ENCODE measurements at places on chromosomes 4 and X.

GRCh38 chr4:89009115-89009514 is 47.9 kb downstream of the FAM13A start:
- DNase-seq, result no peak

DNA sequence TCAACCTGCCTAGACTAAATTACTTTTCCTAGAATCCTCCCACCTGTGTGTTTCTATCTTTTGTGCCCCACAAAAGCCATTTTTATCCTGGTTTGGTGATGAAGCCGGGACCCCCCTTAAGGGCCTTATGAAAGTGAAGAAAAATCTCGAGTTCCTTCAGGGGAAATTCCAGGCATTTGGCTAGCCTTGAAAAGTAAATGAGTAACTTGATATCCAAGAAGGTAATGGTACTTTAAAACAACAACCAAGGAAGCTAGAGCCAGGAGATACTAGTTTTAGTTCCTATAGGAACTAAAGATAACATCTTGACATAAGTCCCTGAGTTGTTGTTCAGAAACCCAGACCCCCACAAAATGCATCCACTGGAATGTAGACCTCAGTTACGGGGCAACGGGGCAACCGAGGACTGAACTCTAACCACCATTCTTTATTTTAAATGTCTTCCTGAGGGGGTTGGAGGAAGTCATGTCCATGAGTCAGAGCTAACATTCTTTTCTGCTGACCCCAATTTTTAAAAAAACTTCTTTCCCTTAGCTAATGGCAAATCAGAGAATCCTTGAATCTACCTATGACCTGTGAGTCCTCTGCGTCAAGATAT is 73.9 kb downstream of the VCX3A start:
- DNase-seq, result no peak

DNA sequence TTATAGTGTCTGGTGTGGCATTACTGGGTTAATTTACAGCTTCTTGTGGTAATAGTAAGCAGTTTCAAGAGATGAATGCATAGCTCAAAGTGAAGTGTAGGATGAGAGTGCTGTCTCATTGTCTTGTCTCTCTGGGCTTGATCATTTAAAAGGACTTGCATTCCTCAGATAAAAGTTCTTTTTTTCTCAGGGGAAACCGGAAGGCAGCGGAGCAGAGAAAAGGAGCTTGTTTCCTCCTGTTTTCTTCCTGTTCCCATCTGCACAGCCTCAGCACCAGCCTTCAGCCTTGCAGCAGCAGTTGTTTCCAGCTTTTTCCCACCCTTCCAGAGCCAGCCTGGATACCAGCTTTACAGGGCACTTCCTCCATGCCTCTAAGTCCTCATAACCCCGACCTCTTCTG is 61.4 kb upstream of the LGI2 start:
- DNase-seq, result no peak

DNA sequence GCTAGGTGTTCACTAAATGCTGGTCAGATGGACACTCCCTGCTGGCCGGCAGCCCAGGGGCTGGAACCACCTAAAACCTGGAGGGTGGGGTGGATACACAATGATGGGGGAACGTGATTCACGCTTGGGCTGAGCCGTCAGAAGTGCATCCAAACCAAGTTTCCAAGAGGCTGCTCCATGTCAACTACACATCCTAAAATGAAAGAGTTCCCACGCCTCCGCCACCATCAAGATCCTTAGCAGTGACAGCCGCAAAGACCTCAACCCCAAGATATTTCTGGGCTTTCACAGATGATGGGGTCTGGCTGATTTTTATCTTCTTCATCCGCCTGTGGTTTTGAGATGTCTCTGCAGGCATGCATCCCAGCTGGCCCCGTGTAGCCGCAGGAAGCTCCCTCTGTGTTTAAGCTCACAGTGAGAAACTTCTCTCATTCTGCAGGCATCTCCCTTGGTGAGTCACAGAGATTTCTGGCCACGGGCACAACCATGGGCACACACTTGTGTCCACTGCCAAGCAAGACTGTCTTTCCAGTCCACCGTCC is 84.4 kb downstream of the HTRA3 start:
- DNase-seq, result no peak

- DNase-seq, result no peak
Measured at GRCh38 chrX:12934850-12935249, 28.4 kb downstream of the TLR8 start.

GRCh38 chr4:21490682-21491081 is 457.9 kb downstream of the KCNIP4 start:
- DNase-seq, result no peak

GRCh38 chr4:172662113-172662512 is 506.5 kb upstream of the GALNT7 start:
- DNase-seq, result no peak

DNA sequence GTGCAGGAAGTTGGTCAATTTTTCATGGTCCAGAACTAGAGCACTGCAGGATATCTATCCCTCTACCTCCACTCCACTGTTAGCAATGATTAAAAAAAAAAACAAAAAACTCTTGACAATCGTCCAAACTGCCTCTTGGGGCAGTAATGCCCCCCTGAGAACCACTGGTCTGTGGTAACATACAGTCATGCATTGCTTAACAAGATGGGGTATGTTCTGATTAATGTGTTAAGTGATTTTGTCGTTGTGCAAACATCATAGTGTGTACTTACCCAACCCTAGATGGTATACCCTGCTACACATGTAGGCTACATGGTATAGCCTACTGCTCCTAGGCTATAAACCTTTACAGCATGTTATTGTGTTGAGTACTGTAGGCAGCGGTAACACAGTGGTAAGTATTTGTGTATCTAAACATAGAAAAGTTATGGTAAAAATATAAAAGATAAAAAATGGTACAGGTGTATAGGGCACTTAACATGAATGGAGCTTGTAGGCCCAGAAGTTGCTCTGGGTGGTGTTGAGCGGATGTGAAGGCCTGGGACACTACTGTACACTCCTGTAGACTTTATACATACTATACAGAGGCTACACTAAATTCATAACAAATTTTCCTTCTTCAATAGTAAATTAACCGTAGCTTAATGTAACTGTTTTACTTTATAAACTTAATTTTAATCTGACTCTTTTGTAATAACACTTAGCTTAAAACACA is 34.1 kb downstream of the ART3 start:
- DNase-seq, result no peak

- no peak for DNase-seq
Measured at GRCh38 chrX:85429066-85429465, 49.6 kb upstream of the POF1B start.

- DNase-seq, result no peak
Measured at GRCh38 chr4:27844376-27844775, 983.7 kb downstream of the STIM2 start.

GRCh38 chr4:153369021-153369420 is 24.5 kb downstream of the MND1 start:
- DNase-seq, result no peak

- DNase-seq, result no peak
Measured at GRCh38 chr4:56183344-56183959, 203.8 kb downstream of the AASDH start.

DNA sequence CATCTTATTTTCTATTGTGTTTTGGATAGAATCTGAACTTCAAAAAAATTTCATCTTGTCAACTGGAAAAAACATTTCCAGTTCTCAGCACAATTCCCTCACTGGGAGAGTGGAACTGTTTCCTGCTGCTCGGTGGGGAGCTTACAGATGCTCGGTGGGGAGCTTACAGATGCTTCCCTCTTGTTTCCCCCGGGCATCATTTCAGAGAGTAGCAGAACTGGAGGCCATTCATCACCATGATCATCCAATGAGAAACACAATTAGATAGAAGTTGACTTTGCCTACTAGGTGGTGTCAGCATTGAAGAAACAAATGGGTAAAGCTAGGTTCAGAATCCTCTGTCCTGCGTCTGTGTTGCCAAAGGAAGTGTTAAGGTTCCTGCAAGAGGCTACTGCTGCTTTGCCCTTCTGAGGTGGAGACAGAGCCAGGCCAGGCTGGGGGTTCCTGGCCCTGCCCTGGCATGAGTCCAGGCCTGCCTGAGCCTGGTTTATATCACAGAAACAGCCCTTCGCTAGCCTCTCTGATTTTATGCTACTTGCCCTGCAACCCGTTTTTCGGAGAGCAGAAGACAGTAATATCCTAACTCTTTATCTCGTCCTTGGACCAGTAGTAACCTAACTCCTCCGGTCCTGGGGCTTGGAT is 70.6 kb downstream of the TAPT1 start:
- no peak for DNase-seq

- no peak for DNase-seq
Measured at GRCh38 chr4:56128213-56128612, 179.5 kb downstream of the CEP135 start.

DNA sequence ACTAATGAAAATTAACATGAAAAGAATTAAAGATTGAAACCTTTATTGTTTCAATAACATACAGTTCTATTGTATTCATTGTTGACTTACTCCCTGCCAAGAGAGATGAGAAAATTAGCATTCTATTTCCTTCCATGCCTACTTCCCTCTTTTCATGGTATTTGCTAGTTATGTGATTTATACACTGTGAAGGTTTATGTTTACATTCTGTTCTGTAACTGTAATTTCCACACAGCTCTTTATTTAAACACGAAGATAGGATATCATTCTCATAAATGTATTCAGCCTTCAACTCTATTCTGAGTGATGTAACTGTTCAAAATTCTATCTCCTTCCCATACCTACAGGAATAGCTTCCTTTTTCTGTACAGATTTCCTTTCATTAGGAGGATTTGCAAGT is 6.6 kb downstream of the CCDC110 start:
- DNase-seq, result no peak

DNA sequence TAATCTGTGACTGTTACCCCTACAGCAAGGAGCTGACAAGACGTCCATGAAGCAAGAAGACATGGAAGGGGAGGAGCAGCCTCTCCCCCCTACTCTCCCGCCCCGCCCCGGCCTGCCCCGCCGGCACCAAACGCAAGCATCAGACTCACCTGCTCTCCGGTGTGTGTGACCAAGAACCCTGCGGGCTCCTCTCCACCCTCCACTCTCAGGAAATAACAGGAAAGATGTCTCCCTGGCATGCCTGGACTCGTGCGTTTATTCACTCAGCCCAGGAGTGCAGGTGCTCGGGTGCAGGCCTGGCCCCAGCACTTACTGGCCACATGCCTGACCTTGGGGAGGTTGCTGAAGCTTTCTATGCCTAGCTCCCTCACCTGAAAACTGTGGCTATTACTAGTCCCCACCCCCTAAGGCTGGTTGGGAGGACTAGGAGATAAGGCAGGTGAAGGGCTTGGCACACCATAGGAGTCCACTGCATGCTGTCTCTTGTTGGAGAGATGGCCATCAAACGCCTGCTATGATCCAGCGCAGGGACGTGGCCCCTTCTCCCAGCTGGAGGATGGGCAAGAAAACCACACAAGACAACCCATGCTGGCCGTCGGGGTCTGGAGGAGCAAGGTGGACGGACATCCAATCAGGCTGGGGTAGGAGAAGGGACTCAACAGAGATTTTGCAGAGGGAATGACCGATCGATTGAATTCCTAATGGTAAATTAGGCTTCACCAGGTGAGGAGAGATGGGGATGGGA is 34.9 kb upstream of the CLDN24 start:
- no peak for DNase-seq

DNA sequence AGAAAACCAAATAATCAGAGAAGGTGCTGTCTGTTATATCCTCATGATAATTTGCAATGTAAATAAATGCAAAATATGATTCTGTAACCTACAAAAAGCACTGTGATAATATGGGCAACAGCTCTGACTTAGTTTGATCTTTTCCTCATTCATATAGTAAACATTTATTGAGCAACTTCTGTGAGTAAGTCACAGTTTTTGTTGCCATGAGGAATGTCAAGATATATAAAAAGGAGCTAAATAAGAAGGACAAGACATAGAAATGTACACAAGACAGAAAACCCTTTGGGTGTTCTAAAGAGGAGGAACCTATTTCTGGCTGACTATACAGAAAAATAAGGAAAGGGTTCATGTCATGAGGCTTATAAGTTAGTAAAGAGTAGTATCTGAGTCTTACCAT is 44.3 kb downstream of the ARSJ start:
- no peak for DNase-seq

GRCh38 chr4:56320293-56320692 is 67.0 kb downstream of the AASDH start:
- DNase-seq, result no peak

DNA sequence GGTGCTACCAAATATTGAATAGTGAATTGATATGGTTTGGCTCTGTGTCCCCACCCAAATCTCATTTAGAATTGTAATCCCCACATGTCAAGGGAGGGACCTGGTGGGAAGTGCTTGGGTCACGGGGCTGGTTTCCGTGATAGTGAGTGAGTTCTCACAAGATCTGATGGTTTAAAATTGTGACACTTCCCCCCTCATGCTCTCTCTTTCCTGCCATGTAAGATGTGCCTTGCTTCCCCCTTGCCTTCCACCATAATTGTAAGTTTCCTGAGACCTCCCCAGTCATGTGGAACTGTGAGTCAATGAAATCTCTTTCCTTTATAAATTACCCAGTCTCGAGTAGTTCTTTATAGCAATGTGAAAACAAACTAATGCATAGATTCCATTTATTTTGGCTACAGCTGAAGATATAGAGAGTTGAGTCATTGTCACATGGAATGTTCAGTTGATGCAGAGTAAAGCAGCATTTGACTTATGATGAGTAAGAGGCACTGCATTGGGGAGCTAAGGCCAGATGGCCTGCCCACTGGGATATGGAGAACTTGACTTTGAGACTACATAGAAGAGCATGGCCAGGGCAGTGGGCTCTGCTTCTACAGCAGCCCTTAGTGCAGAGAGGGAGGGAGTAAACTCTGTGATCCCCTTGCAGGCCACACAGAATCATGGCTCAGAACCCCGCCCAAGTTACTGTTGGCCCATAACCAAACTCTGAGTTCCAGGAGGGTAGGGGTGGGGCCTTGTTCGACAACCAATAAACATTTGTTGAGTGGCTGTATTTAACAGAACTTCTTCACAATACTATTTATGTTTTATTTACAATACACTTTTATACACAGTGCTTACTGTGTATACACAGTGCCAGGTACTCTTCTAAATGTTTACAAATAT is 34.2 kb downstream of the RAI2 start:
- DNase-seq, result no peak

- no peak for DNase-seq
Measured at GRCh38 chrX:107541244-107541643, 87.1 kb upstream of the PRPS1 start.

DNA sequence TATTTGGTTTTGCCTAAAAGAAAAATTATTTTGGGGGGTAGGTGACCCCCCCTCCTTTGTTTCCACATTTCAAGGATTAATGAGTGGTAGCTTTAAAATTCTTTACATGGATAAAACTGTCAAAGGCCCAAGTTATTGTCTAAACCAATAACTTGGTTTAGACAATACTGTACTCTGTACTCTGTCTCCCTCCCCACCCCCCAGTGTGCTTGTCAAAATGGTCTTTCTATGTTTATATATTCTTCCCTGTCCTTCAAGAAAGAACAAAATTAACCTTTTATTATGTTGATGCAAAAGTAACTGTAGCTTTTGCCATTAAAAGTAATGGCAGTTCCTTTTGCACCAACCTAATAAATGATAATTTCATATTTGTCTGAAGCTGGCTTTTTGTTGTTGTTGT is 9.5 kb upstream of the RGN start:
- no peak for DNase-seq

GRCh38 chrX:115190636-115191489 is 1.7 kb downstream of the RBMXL3 start:
- no peak for DNase-seq
